ENCODE measurements at places on chromosomes 13 and 19.

DNA sequence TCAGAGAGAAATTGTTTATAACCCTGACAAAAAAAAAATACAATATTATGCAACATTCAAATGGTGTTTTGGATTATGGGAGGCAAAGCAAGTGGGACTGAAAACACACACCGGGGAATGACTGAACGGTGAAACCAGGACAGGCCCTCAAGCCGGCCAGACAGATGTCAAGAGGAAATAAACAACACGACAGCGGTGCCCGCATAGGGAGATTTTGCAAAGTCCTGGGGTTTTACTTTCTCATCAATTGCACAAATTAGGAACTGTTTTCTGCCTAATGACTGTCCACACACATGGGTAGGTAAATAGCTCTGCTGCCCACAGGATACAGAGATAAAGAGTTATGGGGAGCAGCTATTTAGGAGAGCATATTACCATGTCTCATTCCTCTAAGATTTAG lies 134.5 kb downstream of the IRS2 start:
- DNase-seq = no peak

GRCh38 chr19:4099041-4099764 lies 24.7 kb downstream of the MAP2K2 start:
- DNase-seq = no peak

- no peak for DNase-seq
These were observed 18.8 kb upstream of the WASF3 start for GRCh38 chr13:26538363-26539317.

GRCh38 chr13:111668451-111668850 lies 348.0 kb downstream of the TEX29 start:
- DNase-seq = no peak

DNA sequence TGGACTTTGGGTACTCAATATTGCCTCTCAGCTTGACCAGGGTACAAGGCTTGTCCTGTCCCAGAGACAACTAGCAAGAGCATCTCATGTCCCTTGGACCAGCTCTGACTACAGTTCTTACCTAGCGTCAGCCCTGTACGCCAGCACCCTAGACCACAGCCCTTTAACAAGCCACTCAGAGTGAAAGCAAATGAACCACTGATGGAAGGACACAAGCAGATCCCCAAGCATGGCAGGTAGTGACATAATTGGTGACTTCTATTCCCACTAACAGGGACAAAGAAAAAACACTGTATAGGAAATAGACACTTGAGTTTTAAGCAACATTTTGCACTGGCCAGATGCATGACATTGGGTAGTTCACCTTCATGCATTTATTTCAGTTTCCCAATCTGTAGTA lies 8.8 kb upstream of the LRCH1 start:
- no peak for DNase-seq

DNA sequence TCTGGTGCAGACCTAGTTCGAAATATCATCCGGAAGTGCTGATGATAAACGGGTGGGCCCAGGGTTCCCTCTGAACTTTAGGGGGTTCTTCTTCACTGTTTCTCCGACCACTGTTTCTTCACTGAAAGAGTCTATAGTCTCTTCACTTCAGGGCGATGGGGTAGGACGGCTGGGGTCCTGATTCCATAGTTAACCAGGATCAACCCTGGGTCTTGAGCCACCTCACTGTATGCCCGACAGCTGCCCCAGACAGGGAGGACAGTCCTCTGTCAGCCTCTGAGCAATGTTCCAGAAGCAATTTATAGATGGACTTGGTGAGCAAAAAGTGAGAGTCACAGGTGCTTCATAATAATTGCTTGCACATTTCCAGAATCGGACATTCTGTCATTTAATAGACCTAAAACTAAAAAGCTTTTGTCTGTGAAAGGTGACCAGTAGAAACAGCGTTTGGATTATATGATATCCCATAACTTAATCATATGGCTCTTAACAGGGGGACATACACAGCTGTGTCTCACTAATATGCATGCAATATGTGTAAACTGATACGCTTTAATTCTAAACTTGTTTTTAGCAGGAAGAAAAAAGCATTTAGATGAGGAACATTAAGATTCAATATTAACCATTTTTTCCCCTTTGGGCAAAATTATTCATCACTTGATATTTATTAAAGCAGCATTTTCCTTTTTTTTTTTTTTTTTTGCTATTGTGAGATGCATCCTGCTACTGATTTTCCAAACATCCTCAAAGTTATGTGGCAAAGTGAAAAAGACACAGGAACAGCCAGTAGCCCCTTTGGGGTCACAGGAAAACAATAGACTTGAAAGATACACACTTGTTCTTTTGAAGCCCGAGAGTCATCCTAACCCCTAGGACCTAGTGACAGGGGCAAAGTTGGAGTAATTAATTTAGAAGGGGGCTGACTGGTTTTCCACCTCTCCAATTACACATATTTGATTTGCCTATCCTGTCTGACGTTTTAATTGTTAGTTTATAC lies 277.0 kb downstream of the ZNF536 start:
- no peak for DNase-seq
